ENCODE measurements at places on chromosomes 16 and 17. TPM values are rescaled to one million over a fixed set of nuclear protein-coding genes. Genes with fewer than 3 reads are reported as not detected.

DNA sequence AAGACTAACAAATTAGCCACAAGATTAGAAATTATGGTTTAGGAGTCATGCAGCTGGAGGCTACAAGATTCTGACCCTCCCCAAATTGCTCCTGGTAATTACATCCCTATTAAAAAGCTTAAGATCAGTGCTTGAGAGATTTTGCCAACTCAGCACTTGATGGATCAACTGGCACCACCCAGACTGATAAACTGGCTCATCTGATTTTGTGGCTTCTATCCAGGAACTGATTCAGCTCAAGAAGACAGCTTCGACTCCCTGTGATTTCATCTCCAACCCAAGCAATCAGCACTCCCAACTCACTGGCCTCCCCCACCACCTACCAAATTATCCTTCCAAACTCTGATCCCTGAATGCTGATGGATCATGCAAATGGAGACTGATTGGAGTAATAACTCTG is 94.8 kb downstream of the TNFRSF13B start:
- DNase-seq = no peak

GRCh38 chr17:28906706-28907438 is 4.0 kb upstream of the DHRS13 start:
- no peak for DNase-seq

GRCh38 chr17:21452377-21453143 is 76.4 kb downstream of the KCNJ12 start:
- DNase-seq = peak; percentile 49

- DNase-seq = peak; percentile 94
Measured at GRCh38 chr17:20063665-20064648, 54.8 kb downstream of the SPECC1 start.

DNA sequence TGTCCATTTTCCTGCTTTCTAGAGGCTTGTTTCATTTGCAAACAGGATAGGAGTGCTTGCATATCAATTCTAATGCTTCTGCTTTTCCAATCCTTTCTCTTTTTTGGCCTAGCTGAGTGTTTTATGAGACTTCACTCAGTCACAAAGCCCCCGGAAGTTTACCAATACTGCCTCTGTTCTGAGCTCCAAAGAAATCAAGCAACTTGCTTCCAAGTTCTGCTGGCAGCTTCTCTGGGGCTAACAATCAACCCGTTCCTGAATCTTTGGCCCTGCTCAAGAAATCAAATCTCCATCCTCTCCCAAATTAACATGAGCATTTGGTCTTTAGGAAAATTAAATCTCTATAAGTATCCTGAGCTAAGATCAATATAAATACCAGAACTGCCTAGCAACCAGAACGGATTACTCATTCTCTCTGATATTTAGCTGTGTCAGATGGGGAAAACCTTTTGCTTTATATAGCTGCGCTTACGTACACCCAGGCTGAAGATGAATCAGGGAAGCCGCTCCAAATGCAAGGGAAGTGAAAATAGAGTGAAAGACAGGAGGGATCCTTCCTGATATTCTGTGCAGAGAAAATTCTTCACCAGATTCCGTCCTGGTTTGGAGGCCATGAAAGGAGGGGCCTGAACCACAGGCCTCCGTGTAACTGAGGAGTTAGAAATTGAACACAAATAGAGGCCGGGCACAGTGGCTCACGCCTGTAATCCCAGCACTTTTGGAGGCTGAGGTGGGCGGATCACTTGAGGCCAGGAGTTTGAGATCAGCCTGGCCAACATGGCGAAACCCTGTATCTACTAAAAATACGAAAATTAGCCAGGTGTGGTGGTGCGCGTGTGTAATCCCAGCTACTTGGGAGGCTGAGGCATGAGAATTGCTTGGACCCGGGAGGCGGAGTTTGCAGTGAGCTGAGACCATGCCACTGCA is 23.3 kb upstream of the GRB2 start:
- DNase-seq = no peak

DNA sequence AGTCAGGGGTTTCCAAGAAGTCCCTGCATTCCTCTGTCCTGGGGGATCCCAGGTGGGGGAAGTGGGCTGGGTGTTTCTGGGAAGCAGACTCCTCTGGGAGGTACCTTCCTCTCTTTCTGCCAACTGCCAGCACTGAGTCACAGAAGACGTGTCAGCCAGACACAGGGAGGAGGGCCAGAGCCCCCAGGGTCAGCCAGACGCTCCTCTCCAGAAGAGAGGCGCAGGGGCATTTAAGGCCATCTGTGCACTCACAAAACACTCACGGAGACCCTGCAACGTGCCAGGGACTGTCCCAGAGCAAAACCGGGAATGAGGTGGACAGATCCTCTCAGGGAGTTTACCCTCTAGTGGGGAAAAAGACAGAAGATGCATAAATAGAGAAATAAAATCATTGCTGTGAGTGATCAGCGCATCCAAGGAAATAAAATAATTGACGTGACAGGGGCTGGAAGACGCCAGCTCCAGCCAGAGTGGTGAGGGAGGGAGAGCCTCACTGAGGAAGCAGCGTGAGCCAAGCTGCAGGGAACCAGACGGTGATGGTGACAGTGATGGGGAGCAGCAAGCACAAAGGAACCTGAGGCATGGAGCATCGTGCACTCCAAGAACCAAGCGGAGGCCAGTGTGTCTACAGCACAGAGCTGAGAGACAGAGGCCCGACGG is 105.4 kb downstream of the ZNF423 start:
- DNase-seq = no peak

GRCh38 chr17:76575570-76575969 is 10.1 kb downstream of the ST6GALNAC2 start:
- no peak for DNase-seq

DNA sequence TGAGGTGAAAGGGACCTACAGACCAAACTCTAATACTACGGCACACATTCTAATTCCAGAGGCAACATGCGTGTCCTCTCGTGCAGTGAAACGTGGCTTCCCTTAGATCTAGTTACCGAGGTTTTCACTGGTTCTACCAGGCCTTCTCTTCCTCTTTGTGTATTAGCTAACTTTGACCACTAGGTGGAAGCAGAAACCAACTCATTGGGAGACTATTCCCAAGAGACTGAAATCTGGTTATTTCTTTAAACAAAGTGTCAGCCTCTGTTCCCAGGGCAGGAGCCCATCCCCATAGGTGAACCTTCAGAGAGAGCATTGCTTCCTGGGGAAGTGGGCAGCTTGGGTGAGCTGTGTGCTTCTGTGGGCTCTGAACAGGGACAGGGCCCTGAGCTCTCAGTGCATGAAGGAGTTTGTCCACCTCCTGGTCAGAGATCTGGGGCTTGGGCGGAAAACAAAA is 19.7 kb upstream of the RCVRN start:
- DNase-seq = no peak

DNA sequence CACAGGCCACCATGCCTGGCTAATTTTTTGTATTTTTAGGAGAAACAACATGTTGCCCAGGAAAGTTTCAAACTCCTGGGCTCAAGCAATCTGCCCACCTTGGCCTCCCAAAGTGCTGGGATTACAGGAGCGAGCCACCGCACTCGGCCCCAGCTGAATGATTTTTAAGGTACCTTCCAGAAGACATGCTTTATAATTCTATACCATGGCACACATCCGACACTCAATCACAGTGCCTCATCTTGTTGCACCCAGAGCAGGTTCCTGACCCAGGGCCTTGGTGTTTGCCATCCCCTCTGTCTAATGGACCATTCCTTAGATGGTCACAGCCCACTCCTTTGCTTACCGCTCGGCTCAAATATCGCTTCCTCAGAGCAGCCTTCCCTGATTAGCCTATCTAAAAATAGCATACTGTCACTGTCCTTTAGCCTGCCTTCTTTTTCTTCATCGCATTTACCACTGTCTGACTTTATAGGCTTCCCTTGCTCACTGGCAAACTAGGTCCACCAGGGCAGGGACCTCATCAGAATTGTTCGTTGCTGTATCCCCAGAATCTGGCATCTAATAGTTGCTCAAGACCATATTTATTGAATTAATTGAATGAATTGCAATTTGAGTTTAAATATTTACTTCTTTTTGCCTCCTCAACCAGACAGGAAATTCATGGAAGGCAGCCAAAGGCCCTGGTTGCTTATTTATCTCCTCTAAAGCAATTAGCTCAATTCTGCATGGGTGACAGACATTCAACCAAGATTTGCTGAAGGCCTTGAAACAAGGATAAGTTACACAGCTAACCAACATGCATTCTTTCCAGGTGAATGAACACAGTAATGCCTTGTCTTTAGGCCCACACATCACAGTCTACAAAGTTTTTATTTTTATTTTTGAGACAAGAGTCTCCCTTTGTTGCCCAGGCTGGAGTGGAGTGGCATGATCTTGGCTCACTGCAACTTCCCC is 6.3 kb upstream of the TENT4B start:
- no peak for DNase-seq

The PDK2 gene
- total RNA-seq = 14.1 TPM

The NKD1 gene
- 13.6 TPM for total RNA-seq

The CORO6 gene
- total RNA-seq = 7.8 TPM

The MT1F gene
- total RNA-seq = not detected
